ENCODE measurements at places on chromosomes 7 and 10.

- no peak for DNase-seq
Observed at GRCh38 chr10:11551916-11552602, 59.4 kb downstream of the USP6NL start.

DNA sequence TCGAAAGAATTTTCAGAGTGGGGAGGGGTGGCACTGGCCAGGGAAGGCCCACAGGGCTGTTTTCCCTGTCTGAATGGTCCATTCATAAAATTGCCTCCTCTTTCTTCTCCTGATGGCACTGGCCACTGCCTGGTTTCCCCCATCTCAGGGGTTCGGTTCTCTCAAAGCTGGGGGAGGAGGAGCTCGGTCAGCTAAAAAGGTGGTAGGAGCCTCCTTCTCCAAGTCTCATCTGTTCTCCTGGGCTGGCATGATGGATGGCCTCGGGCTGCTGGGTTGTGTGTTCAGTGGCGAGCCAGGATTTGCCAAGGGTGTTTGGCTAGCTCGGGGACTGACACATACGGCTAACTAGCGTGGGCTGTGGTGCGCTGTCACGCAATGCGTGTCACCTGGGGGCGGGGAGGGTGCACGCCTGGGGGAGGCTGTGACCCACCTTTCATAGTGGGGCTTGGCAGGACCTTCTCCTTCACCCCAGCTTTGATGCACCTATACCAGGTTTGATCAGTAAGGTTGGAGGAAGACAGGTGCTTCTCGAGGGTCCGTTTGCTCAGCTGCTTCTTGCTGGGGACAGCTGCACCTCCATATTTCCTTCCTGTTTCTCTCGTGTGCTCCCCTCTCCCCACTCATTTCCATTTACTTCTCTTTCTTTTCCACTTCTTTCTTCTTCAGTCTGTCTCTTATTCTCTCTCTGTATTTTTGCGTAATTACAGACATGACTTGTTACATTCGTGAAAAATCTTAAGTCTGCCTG is 36.3 kb downstream of the RBM20 start:
- DNase-seq = no peak

DNA sequence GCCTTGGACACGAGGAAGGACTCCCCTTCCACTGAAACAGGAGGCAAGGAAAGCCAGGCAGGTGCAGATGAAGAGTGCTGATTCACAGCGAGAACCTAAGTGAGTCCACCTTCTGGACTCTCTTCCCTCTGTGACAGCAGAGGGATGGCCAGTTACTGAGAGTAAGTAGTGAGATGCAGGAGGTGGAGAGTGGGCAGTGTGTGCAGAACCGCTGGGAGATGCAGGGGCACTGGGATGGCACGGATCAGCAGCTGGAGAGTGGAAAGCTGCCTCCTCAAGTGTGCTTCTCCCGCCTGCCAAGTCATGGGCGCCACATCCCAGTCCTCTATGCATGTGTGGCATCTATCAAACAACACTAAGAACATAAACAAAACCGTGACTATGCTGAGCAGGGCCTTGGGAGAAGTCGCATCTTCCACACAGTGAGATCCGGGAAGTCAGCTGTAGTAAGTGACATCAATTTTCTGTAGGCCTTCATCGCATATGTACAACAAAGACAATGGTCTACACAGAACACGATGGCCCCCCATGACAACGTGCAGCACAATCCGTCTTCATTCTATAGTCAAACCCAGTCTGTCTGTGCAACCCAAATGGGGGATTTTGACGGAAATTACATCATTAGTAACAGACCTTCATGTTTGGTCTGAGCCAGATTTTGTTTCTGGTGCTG is 217.4 kb upstream of the KLF14 start:
- no peak for DNase-seq

- no peak for DNase-seq
Observed at GRCh38 chr10:120369856-120370276, 87.2 kb upstream of the PLPP4 start.

DNA sequence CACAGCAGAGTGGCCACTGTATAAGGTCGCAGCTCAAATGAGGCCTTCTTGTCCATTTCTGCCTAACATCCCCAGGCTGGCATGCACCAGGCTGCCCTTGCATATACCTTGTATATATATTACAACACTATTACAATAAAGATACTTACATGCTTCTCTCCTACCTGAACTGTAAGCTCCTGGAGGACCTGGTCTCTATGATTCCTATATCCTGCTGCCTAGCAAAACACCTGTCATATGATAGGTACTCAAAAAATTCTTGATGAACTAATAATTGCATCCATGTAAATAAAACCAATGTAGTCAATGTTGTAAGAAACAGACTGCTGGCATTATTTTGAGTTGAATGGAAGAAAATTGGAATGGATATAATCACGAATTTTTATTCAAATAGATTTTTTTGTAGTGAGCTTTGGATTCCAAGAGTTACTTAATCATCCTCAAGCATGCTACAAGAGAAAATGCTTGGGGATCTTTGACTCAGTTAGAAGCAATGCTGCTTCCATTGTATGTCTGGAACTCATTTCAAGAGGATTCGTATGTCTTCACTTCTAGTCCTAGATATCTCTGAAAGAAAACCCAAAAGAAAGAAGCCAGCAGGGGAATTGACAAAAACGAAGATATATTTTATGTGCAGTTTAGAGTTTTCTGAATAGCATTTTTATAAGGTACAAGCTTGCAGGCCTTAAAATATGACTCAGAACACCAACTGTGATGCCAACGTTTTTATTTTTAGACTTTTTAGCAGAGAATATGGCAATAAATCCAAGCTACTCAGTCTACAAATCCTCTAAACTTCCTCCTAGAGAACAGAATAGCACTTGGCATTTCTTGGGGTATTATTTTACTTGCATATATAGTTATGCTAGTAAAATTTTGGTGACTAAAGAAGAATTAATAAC is 53.1 kb downstream of the OSBPL3 start:
- DNase-seq = no peak
